Lower leg skin (tissue), 4 donors: ENCODE measurements at places on chromosomes 5 and 9. TPM values are rescaled to one million over a fixed set of nuclear protein-coding genes. Genes with fewer than 3 reads are reported as not detected.

CDO1 gene
- 3.5 TPM for total RNA-seq

NR6A1 gene
- total RNA-seq, result 4.6 TPM

MYOZ3 gene
- total RNA-seq, result not detected

TAF1L gene
- not detected for total RNA-seq

CNTNAP3B gene
- 23.4 TPM for total RNA-seq

TRAF2 gene
- total RNA-seq, result 16.5 TPM

SLCO6A1 gene
- not detected for total RNA-seq

TMEM252 gene
- not detected for total RNA-seq

TRIM32 gene
- total RNA-seq, result 10.8 TPM

GRM6 gene
- not detected for total RNA-seq

HAVCR2 gene
- total RNA-seq, result 6.1 TPM

KCNV2 gene
- not detected for total RNA-seq
